Mesangial cell (primary cell): ENCODE measurements at places on chromosomes 7 and 10. TPM values are rescaled to one million over a fixed set of nuclear protein-coding genes. Genes with fewer than 3 reads are reported as not detected.

Gene ARMC3
- total RNA-seq, result 0.16 and 0.38 TPM in 2 replicates

Gene EEF1AKMT2
- 11.7 and 16.0 TPM in 2 replicates for total RNA-seq

Gene ZNF467
- 0.49 and 12.8 TPM in 2 replicates for total RNA-seq

Gene BAIAP2L1
- 15.2 and 19.7 TPM in 2 replicates for total RNA-seq

Gene ZNF503
- 25.1 and 116 TPM in 2 replicates for total RNA-seq

Gene DKK1
- total RNA-seq, result 7.2 and 13.7 TPM in 2 replicates

Gene RELN
- total RNA-seq, result 3.1 and 10.1 TPM in 2 replicates

Gene TMEM184A
- 4.1 and 4.4 TPM in 2 replicates for total RNA-seq

Gene CPA2
- total RNA-seq, result not detected in 2 replicates

Gene SPDYE16
- not detected in 2 replicates for total RNA-seq

Gene POLL
- total RNA-seq, result 18.4 and 33.8 TPM in 2 replicates

Gene STEAP1B
- total RNA-seq, result 0.13 and 0.65 TPM in 2 replicates

Gene EN2
- not detected in 2 replicates for total RNA-seq

Gene VGF
- 0.49 and 0.89 TPM in 2 replicates for total RNA-seq

Gene PAX4
- not detected in 2 replicates for total RNA-seq

Gene MACC1
- total RNA-seq, result 0.16 and 0.38 TPM in 2 replicates

Gene CYP26A1
- 1.0 TPM in 1 of 2 replicates, not detected in the other for total RNA-seq

Gene FFAR4
- not detected in 2 replicates for total RNA-seq

Gene LRRC18
- not detected in 2 replicates for total RNA-seq

Gene GRM8
- total RNA-seq, result under 0.01 TPM in 1 of 2 replicates, not detected in the other

Gene ATP6V0A4
- total RNA-seq, result 0.13 and 0.33 TPM in 2 replicates

Gene TUBAL3
- total RNA-seq, result not detected in 2 replicates

Gene CDK1
- 5.1 and 92.6 TPM in 2 replicates for total RNA-seq

Gene ICA1
- total RNA-seq, result 3.3 and 9.9 TPM in 2 replicates

Gene GATA3
- total RNA-seq, result 0.76 TPM in 1 of 2 replicates, not detected in the other

Gene MCM10
- 0.76 and 13.9 TPM in 2 replicates for total RNA-seq

Gene OGDHL
- total RNA-seq, result 0.98 and 18.1 TPM in 2 replicates

Gene GNAT3
- total RNA-seq, result not detected in 2 replicates

Gene EMX2
- total RNA-seq, result 2.3 and 7.2 TPM in 2 replicates

Gene FOXI2
- not detected in 2 replicates for total RNA-seq

Gene MPP7
- total RNA-seq, result 1.4 and 2.8 TPM in 2 replicates

Gene CASD1
- 6.4 and 8.6 TPM in 2 replicates for total RNA-seq
